Natural killer cell treated with Interleukin-12 subunit alpha and Interleukin-12 subunit beta and Interleukin-15 and Interleukin-18, amount 100 ng/mL, for 72 hours (primary cell): ENCODE measurements at places on chromosomes 7 and 10. TPM values are rescaled to one million over a fixed set of nuclear protein-coding genes. Genes with fewer than 3 reads are reported as not detected.

DNA sequence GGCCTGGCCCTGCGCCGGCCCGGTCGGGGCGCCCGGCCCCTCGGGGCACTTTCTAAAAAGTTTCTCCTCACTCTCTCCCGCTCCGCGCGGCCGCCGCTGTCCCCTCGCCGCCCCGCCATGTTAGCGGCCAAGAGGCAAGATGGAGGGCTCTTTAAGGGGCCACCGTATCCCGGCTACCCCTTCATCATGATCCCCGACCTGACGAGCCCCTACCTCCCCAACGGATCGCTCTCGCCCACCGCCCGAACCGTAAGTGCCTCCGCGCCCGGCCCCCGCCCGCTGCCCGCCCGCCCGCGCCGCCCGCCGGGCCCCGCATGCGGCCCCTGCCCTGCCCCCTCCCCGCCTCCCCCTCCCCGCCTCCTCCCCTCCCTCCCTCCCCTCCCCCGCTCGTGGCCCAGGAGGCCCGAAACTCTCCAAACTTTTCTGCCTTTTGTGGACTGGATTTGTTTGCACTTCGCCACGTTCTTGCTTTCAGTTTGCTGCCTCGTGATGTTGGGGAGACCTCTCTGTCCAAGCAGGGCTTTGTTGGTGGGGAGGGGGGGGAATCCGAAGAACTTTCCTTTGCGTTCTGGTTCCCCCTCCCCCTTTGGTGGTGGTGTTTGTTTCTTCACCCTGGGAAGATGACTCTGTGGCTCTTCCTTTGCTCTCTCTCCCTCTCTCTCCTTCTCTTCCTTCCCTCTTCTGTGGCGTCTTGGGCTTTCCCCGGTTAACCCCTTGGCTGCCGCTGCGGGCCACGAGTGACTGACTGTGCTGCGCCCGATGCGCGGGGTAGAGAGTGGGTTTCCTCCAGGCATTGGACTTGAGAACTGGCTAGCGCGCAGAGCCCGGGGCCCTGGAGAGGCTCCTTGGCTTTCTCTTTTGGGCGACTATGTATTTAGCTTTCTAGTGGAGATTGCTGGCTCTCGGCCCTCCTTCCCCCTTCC is 1.6 kb downstream of the TCF7L2 start:
- DNase-seq: peak; percentile 64

GRCh38 chr10:68871105-68871711 is 29.9 kb upstream of the DDX50 start:
- no peak for DNase-seq

- DNase-seq: no peak
Observed at GRCh38 chr7:112271162-112271561, 64.7 kb downstream of the ZNF277 start.

DNA sequence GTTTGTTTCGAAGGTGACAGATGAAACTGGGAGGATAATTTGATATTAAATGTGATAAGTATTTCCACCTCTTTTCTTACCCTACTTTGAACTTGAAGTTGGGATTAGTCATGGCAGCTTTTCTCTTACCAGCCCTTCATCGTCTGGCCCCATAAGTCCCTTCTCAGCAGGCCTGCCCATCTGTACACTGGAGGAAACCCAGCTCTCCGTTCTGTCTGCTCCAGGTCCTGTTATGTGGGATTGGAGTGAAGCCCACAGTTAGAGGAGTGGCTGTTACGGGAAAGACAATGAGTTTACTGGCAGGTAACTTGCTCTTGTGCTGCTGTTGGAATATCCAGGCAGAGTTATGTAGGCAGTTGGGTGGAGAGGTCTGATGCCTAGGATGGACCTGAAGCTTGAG is 127.3 kb downstream of the CAMK1D start:
- DNase-seq: no peak

DNA sequence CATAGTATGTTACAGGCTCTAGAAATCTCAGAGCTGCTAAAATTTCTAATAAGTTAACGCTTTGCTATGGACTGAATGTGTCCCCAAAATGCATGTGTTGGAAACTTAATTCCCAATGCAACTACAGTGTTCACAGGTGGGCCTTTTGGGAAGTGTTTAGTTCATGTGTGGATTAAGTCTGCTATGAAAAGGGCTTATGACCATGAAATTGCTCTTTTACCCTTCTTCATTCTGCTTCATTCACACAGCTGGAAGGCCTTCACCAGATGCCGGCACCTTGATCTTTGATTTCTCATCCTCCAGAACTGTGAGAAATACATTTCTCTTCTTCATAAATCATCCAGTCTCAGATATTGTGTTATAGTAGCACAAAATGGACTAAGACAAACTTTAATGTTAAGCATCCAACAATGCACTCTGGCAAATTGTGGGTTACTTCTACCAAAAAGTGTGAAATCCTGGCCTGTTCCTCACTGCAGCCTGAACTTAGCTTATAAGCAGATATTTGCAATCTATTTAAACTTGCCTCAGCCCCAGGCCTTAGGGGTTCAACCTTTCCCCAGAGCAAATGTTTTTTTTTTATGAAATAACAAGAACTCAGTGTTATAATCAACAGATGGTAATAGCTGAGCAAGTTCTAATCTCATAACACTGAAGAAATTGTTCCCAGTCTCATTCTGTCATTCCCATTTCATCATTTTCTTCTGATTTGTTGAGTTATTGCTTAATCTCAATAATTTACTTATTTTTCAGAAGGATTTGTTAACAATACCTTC is 523.6 kb downstream of the KIF20B start:
- no peak for DNase-seq

DNA sequence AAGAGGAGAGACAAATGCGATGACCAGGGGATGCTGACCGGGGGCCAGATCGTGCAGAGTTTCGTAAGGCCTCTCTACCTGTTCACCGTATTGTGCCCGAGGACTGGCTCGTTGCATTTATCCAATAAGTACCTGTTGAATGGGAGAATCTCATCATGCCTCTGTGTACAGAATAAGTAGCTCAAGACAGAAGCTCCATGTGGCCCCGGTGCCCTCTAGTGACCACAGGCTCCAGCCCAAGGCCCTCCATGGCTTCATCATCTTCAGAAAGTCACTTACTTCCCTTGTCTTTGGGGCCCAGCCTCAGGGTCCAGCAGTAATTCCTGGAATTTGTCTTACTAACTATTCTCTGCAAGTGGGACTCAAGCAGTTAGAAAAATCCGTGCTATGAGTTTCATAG is 151.0 kb downstream of the CHN2 start:
- no peak for DNase-seq

GRCh38 chr10:74824900-74825370 is 1.5 kb upstream of the KAT6B start:
- DNase-seq: peak; percentile 73

DNA sequence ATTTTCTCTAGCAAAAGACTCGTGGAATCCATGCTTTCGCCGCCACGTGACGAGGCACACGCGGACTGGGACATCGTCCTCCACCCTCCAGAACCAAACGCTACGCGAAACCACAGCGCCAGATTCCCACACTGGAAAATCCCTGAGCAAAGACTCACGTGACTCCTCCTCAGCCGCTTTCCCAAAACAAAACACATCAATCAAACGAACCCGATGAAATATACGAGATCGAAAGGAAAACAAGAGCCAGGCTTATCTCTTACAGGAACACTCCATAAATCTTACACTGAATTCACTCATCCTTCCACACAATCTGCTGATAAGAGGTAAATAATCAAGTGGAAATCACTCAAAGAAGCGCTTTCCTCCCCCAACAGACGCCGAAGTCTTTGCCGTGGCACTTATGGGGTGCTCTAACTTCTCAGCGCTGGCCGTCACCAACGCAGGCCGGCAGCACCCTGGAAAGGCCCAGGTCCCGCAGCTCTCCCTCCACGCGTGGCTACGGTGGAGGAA is 23.8 kb downstream of the DIP2C start:
- DNase-seq: no peak

- peak; percentile 22 for DNase-seq
Observed at GRCh38 chr10:131723297-131724168, 177.3 kb upstream of the PPP2R2D start.

- DNase-seq: no peak
Observed at GRCh38 chr10:86065711-86066251, 300.8 kb downstream of the GRID1 start.

- no peak for DNase-seq
Observed at GRCh38 chr7:86991771-86992191, 67.7 kb downstream of the ELAPOR2 start.

DNA sequence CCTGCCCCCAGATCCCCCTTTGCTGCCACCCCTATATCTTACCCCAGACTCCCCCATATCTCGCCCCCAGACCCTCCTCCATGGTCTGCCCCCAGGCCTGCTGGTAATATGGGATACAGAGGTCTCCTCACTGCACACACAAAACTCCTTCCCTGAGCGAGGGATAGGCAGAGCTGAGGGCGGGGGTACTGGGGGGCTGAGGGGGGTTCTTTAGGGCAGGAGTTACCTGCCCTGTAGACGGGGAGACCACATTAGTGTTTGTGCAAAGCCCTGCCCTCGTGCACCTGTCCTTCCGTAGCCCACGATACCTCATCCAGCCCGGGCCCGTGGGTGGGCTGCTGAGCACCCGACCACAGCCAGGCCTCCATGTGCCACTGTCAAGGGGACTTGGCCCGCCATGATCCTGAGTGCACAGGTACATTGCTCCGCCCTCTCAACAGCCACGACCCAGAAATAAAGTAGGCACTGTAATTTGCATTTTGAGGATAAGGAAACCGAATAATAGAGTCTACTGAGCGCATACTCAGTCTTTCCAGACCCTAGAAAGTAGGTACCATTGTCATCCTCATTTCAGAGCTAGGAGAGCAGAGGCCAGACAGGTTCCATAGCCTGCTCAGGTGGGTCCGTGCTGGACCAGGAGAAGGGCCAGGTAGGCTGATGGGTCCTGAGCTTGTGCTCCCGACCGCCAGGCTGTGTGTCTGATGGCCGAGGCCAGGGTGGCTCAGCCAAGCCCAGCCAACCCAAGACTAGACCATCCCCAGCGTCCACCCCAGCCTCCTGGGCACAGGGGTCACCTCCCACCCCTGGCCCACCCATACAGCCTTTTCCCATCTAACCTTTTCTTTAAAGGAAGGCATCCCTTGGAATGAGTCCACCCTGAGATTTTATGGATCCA is 115.2 kb downstream of the LHPP start:
- no peak for DNase-seq

The SPDYE9 gene
- not detected for total RNA-seq

The ZNF736 gene
- 23.9 TPM for total RNA-seq

The HOGA1 gene
- total RNA-seq: not detected

The C10orf71 gene
- total RNA-seq: not detected

The CRYGN gene
- not detected for total RNA-seq

The TSPAN14 gene
- 76.6 TPM for total RNA-seq

The CAV1 gene
- not detected for total RNA-seq

The GATA3 gene
- 7.6 TPM for total RNA-seq

The MACROH2A2 gene
- 0.56 TPM for total RNA-seq
